Ovary (tissue), 10 donors: ENCODE measurements at places on chromosomes 2 and 18.

DNA sequence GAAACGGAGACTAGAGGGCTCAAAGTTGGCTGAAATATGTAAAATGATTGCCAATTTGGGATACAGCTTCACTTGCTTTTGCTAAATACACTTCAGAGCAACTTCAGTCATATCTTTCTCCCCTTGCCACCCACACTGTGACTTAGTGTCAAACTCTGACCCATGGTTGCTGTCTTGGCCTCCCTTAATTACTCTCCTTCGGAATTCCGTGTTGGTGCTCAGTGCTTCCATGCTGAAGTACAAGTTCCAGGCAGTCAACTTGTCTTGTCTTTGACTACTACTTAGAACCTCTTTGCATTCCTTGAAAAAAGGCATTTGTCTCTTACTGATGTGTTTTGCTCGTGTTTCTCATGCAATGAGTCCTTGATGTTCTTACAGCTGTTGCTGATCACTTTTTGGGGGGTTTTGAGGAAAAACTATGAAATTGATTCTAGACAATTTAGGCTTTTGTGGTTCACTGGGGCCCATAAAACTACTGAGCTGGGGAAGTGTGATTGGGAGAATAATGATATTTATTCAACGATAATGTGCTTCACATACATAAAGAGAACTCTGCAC lies 146.0 kb downstream of the UBE2E3 start:
- DNase-seq = no peak

DNA sequence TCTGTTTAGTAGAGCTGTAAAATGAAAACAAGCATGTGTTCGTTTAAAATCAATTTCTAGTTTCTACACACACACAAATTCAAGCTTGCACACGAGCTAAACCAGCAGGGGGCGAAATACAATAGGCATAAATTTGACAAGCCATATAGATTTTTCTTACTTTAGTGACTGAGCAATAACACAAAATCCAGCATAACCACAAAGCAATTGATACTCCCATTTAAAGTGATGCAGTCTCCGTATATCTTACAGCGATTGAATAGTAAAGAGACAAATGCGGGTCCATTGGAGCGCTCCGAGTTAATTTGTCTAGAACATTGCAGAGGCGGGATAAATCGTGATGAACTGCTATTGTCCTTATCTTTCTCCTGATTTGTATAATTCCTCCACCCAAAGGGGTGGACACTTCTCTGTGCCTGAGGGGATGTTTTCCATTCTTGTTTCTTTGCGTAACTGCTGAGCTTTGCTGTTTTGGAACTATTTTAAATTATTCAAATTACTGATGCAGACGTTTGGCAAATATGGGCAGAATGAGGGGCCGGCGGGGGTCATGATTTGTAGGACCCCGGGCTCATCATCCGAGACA lies 1.2 kb upstream of the AFTPH start:
- peak; percentile 64 for DNase-seq

GRCh38 chr2:222904557-222905258 lies 43.9 kb downstream of the ACSL3 start:
- DNase-seq = no peak

DNA sequence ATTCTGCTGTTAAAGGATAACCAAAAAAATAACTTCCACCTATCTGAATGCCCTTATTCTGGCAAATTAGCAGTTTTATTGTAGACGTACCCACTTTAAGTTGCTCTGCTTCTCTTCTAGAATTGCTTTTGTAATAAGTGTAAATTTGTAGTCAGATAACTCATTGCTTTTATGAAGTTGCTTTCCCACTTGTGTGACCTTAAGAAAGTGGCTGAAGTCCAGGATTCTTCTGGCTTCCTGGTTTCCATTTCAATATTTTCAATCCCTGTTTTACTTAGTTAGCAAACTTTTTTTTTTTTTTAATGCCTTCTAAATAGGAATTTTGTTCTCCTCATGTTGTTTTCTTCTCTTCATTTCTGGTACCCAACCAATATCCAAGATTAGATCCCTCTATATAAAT lies 59.8 kb downstream of the GLS start:
- DNase-seq = no peak

DNA sequence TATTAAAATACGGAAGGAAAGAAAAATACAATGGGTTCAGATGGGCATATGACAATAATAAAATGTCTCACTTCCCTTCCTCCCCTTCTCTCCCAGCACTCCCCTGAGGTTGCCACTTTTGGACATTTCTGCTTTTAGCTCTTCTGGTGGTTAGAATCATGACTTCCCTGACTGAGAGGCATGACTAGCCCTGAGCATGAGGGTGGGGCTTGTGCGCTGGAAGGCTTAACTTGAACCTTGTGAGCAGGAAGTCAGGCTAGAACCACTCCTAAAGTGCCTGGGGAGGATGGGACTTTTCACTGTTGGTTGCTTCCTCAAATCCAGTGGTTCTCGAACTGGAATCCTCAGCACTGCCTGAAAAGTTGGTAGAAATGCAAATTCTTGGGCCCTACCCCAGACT lies 19.7 kb upstream of the ARHGAP25 start:
- DNase-seq = no peak

- no peak for DNase-seq
Observed at GRCh38 chr2:191230174-191230573, 15.0 kb upstream of the MYO1B start.

- DNase-seq = no peak
Observed at GRCh38 chr2:45477546-45477945, 133.5 kb downstream of the SRBD1 start.

DNA sequence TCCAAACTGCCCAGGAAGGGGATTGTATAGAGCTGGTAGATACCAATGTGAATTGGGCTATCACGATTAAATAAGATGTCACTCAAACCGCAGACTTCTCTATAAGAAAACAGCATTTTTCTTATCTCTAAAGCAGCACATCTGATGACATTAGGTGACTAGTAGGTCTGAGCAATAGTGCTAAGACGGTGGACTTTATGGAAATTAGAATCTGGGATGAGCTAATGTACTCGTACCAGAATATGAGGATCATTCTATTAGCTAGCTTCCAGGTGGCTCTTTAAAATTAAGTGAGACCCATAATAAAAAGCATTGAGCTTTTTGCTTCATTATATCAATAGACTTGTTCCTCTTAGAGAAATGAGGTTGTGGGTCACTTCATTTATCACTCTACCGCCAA lies 130.0 kb upstream of the MC4R start:
- no peak for DNase-seq

GRCh38 chr18:72407048-72407447 lies 137.1 kb downstream of the CBLN2 start:
- DNase-seq = no peak

DNA sequence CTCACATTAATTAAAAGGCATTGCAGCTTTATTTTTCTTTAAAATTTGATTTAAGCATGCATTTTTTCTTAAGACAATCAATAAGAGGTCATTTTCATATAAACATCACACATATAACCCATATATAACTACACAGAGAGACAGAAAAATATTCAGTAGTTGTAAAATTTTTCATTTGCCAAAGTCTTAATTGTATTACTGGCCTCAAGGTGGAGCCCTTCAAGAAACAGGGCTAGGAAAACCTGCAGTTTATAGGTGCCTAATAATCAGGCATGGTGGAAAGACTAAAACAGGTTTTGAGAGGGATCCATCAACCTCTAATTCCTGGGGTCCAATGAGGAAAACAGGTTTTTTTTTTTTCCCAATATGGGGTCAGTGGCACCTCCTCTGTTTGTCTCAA lies 71.3 kb upstream of the ZNF804A start:
- DNase-seq = no peak

- DNase-seq = no peak
Observed at GRCh38 chr2:121038891-121039616, 245.9 kb downstream of the TFCP2L1 start.

GRCh38 chr18:3721771-3722648 lies 272.0 kb downstream of the TGIF1 start:
- DNase-seq = no peak

GRCh38 chr2:191981706-191982105 lies 134.8 kb upstream of the CAVIN2 start:
- DNase-seq = no peak

DNA sequence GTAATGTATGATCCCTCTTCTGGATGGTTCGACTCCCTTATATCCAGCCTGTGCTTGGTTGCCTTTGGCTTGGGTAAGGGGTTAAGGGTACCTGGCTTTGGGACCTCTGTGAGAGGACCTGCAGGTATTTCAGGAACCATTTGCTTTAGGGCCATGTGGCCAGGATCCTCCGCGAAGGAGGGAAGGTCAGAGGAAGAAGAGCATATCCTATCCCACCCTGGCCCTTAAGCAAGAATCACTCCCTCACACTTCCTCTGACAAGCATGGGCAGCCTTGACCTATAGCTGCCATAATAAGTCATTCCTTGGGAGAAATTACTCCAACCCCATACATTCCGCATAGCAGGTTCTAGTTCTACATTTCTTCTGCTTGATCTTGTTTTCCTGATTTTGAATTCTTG lies 59.1 kb upstream of the TXNDC2 start:
- DNase-seq = no peak

- no peak for DNase-seq
Observed at GRCh38 chr18:26864658-26865057, 849 bp downstream of the AQP4 start.

DNA sequence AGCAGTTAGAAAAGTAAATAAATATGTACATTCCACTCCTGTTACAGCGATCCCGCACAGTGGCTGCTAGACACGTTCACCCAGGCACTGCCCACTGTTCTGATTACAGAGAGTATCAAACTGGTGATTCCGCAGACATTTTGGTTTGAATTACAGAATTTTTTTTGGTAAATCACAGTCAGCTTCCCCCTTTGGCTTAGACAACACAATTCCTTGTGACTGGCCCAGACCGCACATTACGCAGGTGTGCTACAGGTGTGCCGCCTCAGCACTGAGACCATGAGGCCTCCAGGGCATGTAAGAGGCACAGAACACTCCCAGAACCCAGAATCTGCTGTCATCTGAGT lies 112.3 kb downstream of the PXDN start:
- DNase-seq = no peak
